ENCODE measurements at places on chromosomes 7 and 10.

DNA sequence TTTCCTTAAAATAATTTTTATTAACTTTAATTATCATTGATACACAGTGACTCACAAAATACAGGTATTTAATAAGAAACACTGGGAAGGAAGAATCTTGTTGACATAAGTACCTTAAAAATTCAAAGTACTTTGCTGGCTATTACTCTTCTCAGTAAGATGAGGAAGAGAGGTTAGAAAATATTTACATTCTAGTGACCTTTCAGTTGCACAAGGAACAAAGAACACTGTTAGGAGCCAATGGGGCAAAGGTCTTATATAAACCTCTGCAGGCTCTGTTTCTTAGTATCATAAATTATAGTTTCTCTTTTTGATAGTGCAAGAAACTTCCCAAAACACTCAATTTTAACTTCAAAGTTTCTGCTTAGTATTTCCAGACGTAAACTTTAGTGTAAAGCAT lies 4.8 kb upstream of the TAX1BP1 start:
- ATAC-seq, result no peak

GRCh38 chr10:70925377-70926225 lies 37.2 kb upstream of the PCBD1 start:
- peak; percentile 37 for ATAC-seq

DNA sequence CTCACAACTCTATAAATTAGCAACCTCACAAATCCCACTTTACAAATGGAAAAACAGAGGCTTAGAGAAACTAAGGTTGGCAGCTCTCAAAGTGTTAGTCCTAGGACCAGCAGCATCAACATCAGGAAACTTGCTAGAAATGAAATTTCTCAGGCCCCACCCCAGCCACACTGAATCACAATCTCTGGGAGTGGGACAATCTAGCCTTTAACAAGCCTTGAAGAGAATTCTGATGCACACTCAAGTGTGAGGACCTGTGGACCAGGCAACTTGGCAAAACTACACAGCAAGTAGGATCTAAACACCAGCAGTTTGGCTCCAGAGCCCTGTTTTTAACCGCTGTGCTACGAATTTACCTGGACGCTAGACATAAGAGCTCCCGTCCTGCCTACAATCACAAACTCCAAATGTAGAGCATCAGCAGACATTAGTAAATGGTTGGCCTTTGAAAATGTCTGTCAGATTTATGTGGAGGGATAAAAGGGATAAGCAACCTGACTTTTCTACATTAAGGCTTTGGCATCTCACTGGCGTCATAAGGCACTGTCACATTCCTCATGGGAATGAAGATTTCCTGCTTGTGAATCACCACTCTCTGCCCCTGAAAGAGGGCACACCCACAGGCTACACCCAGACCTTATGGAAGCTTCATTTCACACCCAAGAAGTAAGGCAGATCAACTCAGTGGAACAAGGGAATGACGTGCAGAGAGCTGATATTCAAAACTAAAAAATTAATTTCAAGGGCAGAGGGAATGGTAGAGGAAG lies 34.5 kb downstream of the PPP1R3C start:
- ATAC-seq, result no peak

- no peak for ATAC-seq
Observed at GRCh38 chr10:25934621-25935139, 651 bp downstream of the MYO3A start.

GRCh38 chr10:132411561-132412253 lies 14.7 kb downstream of the PWWP2B start:
- ATAC-seq, result no peak

- ATAC-seq, result peak; percentile 33
Observed at GRCh38 chr7:110800984-110801383, 289.9 kb upstream of the LRRN3 start.
